Stimulated activated CD8-positive, alpha-beta memory T cell treated with anti-CD3 and anti-CD28 coated beads, Interleukin-4, amount 100 ng/mL, for 48 hours (primary cell): ENCODE measurements at places on chromosomes 3 and 15.

- no peak for DNase-seq
Measured at GRCh38 chr3:7684182-7684715, 817.4 kb upstream of the LMCD1 start.

GRCh38 chr15:66570327-66570726, 4.5 kb upstream of the LCTL start:
- DNase-seq = no peak

DNA sequence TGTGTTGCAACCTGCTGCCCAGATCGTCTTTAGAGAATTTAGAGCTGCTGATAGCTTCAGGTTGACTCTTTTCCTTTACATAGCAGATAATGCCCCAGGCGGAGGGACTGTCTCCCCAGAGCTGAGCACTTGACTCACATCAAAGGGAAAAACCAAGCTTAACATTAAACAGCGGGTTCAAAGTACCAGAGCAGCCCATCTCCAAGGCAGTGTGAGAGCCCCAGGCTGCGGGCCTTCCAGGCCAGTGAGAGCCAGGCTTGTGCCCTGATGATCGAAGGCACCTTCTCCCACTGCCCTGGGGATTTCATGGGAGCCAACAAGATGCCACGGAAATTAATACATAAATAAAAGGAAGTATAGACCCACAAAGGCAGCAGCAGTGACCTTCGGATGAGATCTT, 275.6 kb downstream of the XXYLT1 start:
- DNase-seq = no peak

DNA sequence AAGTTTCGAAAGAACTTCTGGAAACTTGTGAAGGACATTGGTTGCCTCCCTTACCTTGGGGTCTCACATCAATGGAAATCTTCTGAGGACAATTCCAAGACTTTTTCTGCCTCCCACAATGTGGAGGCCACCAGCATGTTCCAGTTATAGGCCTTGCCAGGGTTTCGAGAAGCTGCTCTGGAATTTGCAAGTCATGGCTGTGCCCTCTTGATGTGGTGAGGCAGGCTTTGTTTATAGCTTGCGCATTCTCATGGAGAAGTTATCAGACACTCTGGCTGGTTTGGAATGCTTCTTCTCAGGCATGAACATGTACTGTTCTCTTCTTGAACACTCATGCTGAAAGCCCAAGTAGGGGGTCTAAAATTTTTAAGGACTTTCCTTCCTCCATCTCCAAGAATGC, 4.1 kb downstream of the CXCR6 start:
- DNase-seq = no peak

DNA sequence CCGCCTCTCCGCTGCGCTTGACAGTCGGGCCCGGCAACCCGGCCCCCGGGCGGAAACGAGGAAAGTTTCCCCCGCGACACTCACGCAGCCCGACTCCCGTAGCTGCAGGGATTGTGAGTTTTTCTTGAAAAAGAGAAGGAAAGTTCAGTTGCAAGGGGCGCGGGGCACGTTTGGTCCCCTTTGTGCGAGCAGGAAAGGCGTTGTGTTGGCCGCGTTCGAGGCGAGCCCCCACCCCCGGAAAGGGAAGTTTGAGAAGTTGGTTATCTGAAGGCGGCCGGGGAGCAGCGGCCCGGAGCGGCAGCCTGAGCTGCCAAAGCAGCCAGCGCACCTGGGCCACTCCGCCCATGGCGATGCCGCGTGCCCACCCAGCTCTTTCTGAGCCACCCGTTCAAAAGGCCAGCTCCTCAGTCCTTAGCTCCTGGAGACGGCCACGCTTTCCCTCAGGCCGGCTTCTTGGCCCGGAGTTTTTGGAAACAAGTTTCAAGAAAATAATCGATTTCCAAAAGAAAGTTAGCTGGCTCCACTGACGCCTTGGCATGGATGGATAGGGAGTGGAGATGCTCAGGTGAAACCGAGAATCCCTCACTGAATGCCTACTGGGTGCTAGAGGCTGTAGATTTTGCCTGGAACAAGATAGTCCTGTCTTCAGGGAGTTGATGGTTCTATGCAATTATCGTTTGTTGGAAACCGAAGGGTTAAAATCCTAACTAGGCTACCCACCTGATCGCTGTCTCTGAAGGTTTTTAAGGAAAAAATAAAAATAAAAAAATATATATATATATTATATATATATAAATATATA, 832 bp downstream of the TGFBR2 start:
- DNase-seq = peak; percentile 77

DNA sequence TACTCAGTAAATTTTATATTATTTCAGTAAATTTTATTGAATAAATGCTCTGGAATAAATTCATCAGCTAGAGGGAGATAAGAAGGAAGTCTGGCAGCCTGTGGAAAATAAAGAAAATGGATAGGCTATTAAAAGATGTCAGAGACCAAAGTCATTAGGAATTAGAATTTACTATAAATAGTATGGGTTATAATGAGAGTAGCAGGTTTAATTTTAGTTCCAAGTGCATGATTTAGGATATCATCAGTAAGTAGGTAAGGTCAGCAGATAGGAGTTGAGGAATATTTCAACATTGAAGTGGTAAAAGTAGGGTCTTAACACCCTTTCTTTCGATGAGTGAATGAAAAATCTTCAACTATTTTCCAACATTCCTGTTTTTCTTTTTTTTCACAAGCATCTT, 64.6 kb downstream of the SNRPN start:
- DNase-seq = no peak

DNA sequence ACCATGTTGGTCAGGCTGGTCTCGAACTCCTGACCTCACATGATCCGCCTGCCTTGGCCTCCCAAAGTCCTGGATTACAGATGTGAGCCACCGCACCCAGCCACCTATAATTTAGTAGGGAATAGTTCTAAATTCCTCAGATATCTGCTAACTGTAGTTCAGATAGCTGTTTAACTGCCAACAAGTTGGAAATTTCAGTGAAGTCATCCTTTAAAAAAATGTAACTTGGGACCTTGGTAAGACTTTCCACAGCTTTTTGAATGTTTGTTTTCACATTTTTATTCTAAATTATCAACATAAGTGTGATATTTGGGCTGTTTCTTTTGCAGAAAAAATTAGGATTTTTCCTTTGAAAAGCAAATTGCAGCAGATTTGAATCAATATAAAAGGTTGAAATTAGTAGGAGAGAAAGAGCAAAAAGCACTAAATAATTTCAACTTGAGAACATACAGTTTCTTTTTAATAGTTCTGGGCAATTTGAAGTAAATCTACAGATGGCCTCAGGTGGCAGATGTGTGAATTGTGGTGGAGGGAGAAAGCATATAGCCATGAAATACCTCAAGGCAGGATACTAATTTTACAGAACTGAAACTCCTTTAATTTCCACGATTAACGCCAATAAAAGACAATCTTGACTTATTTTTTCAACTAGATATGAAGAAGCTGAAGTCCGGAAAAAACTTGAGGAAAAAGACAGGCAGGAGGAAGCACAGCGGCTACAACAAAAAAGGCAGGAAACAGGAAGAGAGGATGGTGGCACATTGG, 34.3 kb downstream of the USP8 start:
- no peak for DNase-seq
